ENCODE measurements at places on chromosomes 6 and 20.
A peak's percentile ranks its signal among the peaks of the same experiment; 100 is the strongest.

- no peak for DNase-seq
Measured at GRCh38 chr6:105688573-105688972, 285.7 kb upstream of the PREP start.

- no peak for DNase-seq
Measured at GRCh38 chr6:43242908-43243663, at the start of gene TTBK1. Gene TTBK1, plus strand, starts transcription at chr6:43243481. Its CDS starts 3,180 bp downstream, at chr6:43246661.

DNA sequence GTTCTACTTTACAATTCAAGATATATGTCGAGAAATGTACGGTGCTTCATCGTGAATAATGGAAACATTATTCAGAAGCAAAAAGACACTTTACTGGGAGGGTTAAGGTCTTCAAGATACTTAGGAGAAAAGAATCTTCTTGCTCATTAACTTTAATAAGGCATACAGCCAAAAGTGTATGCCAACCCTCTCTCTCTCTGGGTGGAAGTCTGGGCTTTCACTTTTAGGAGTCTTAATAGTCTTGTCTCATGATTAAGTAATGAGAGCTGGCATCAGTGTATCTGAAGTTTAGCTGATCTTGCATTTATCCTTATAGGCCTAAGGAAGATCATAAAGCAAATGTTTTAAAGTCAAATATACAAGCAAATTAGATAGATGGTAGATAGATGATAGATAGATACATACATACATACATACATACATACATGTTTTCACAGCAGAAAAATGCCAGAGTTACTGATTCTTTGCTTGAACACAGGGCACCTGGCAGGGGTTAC is 21.5 kb downstream of the OLIG3 start:
- DNase-seq, result no peak

- no peak for DNase-seq
Measured at GRCh38 chr20:50286174-50286511, 95.5 kb downstream of the CEBPB start.

GRCh38 chr6:135953818-135954217 is 102.3 kb downstream of the PDE7B start:
- DNase-seq, result no peak

DNA sequence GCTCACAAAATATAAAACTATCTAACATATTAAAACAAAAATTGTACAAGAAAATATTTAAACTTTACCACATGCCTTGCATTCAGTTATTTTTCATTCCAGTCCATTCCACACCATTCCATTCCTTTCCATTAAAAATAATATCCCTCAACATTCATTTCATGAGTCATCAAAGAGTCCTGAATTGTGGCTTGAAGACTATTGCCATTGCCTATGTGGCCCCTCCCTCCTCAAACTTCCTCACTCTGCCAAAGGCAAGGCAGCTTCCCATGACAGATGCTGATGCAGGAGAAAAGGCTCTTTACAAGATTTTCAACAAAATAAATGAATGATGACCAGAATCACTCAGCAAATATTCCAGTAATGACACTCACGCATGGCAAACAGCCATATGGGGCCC is 31.7 kb downstream of the IL20RA start:
- peak; percentile 53 for DNase-seq

DNA sequence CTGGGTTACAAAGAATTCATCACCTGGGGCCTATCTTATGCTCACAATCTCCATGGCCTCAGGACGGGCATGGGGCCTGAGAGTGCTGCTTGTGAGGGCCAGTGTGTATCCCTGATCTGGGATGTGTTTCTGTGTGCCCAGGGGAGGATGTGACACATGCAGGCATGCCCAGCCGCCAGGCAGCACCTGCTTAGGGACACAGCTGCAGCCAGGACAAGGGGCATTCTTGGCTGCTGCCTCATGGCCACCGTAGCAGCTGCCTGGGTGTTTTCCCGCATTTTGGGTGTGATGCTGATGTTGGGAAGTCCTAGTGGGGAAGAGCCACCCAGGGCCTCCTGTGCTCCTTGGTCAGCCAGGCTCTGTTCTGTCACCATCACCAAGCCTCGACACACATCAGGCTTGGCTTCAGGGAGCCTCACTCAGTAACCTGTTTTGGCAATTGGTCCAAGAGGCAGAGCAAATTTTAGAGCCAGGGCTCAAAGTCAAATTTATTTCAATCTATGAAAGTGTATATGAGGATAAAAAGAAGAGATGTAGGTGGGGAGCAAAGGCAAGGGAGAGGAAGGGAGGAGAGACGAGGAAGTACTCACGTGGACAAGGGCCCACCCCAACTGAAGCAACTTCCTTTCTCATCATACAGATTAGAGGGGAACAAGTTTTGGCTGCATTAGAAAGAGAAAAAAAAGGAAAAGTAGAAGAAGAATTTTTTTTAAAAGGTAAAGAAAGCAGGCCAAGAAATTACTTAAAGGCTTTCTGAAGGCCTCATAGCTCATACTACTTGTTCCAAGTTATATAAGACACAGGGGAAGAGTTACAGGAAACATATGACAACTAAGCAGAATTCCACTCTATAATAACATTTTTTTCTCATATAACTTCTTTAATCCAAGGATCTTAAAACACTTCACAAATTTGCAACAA is 269.9 kb upstream of the SUPT3H start:
- DNase-seq, result no peak

- DNase-seq, result no peak
Measured at GRCh38 chr6:309947-310346, 17.7 kb downstream of the DUSP22 start.

GRCh38 chr6:82076916-82077315 is 170.6 kb downstream of the IBTK start:
- DNase-seq, result peak; percentile 14

GRCh38 chr6:1870932-1871331 is 261.2 kb downstream of the FOXC1 start:
- DNase-seq, result no peak

DNA sequence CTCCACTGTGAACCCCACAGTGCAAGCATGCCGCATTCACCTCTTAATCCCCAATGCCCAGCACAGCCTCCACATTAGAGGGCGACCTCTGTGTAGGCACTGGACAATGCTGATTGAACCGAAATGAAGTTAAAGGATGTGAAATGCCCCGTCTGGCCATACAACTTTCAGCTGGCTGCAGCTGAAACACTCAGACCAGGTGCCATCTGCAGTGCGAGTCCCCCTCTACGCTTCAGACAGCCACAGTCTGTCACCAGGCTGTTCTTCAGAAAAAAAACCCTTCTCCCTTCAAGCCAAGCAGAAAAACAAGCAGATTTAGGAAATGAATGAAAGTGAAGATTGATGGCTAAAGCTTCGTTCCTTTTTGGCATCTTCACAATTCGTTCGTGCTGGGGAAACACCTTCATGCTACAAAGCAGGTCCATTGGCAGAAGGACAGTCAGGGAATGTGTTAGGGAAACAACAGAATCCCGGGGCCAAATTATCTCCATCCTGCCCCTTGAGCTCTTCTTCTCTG is 44.7 kb downstream of the TNFAIP3 start:
- no peak for DNase-seq

DNA sequence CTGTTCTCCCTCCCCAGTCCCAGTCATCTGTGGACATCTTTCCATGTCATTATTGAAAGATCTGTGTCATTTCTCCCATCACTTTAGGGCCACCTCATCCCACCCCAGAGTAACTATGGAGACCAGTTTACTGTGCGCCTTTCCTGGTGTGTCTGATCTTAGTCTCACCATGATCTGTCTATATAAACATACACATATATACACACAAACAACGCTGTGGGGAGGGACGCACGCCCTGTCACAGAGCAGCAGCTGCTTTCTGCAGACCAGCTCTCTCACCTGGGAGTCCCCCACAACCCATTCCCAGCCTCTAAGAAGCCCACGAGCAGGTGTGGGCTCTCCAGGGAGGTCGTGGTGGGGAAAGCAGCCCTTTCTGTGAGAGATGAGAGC is 68.1 kb upstream of the TOX2 start:
- no peak for DNase-seq

DNA sequence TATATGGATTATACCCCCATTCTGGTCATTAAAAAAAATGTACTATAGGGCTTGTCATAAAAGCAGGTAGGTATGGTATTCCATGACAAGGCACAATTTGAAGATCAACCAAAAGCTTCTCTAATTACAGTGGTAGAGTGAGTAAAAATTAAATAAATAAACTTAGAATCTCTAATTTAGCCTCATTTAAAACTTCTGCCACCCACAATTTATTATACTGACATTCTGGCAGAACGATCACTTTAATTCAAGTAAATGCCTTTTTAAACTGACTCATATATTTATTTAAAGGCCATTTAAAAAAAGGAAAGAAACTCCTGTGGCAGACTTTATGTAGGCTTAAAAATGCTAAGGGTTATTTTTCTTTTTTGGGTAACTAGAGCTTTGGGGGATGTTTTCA is 68.3 kb upstream of the PHACTR2 start:
- DNase-seq, result no peak

GRCh38 chr20:62088258-62089127 is 22.8 kb upstream of the TAF4 start:
- peak; percentile 44 for DNase-seq

- DNase-seq, result peak; percentile 67
Measured at GRCh38 chr6:43575105-43575771, 600 bp downstream of the XPO5 start.

GRCh38 chr20:62236766-62237513 is 1.4 kb upstream of the OSBPL2 start:
- DNase-seq, result no peak

GRCh38 chr6:107635057-107635515 is 145.2 kb downstream of the SOBP start:
- no peak for DNase-seq

DNA sequence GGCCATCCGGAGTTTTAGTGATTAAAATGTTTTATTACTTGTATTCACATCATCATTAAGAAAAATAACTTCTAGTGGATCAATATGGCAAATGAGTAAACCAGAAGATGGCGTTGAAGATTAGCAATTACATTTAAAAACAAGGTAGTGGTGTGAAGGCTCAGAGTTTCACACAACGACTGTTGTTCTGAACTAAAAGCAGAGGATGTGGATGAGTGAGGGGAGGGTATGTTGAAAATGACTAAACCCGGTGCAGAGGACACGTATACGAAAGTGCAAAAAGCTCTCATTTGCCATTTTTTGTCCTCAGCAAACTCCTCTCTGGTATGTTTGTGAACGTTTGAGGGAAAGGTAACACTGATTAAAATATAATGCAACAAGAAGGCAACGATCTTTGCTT is 1.9 kb upstream of the IRF4 start:
- DNase-seq, result no peak

- peak; percentile 85 for DNase-seq
Measured at GRCh38 chr20:561437-562231, 18.0 kb upstream of the CSNK2A1 start.

DNA sequence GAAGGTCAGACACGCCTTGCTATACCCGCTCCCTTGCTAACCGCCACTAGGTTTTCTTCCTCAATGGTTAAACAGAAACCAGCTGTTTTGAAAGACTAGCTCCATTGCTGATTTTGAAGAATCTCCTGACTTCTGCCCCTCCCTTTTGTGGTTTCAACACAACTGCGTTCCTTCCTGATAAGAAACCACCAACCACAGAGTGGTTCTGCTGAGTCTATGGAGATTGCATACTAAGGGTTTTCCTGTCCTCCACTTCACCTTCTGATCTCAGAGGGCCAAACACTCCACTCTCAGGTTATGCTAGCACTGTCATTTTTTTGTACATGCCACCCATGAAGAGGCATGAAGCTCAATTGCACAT is 207.9 kb downstream of the MYLK4 start:
- peak; percentile 6 for DNase-seq

GRCh38 chr6:112332274-112332673 is 14.9 kb upstream of the RFPL4B start:
- DNase-seq, result peak; percentile 55

GRCh38 chr6:45895569-45895968 is 120.1 kb downstream of the CLIC5 start:
- DNase-seq, result no peak

DNA sequence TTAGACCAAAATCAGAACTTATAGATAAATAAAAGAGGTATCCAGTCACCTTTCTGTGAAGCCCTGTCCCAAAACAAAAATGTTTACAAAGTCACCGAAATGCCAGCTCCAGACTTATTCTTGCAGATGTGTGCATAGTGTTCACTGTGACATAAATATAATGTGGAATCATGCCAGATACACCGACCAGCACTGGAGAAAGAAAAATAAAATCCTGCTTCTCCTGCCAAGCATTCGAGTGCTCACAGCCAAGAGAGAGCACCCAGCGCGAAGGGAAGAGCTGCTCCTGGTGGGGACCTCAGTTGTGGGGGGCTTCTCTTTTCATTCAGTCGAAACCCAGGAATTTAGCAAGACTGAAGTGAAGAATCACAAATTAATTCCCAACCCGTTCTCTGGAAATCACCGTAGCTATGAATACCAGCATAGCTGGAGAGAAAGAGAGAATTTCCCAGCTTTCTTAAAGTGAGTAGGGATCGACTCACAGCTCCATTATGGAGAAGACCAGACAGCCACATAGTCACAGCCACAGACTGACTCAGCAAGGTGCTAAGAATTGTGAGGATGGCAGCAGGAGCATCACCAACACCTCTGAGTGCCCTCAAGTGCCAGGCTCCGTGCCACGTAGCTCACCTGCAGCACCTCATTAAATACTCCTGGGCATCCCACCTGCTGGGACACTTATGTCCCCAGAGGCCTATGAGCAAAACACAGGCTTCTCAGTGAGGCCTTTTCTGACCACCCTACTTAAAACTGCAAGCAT is 33.2 kb downstream of the BFSP1 start:
- no peak for DNase-seq

DNA sequence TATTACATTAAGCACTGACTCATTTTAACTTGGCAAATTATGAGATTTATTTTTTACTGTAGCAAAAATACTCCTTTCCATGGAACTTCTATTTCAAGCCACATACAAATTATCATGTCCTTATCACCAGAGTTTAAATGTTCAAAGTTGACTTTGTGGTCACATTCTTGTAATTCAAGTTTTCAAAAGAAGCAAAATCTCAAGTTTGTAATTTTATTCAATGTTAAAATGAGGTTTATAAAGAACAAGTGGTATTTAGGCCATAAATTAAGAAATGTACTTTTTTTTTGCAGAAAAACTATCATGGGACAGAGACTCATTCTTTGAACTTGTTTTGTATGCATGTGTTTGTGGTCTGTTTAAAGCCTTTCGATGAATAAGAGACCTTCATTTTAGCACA is 811.5 kb downstream of the TENT5A start:
- DNase-seq, result no peak

DNA sequence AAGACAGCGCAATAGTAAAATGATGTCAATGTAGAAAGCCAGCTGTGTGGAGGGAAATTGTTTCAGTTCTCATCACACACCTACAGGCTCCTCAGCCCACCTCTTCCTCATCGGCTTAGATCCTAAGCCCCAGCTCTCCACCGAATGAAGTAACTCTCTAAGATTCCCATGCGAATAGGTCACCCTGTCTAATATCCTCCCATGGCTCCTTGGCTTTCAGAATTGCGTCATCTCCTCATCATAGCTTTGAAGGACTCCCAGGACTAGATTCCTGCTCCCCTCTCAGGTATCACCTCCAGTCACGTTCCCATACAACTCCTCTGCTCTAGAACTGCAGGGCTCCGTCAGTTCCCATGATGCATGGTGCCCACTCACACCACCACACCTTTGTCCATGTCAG is 16.2 kb upstream of the SLC22A16 start:
- no peak for DNase-seq

Measured in GM03348 (cell line).